Activated T-helper 1 cell treated with anti-CD3 and anti-CD28 coated beads, Interleukin-2, amount 50 U/mL, for 16 hours (primary cell): ENCODE measurements at places on chromosomes 1 and 21.

DNA sequence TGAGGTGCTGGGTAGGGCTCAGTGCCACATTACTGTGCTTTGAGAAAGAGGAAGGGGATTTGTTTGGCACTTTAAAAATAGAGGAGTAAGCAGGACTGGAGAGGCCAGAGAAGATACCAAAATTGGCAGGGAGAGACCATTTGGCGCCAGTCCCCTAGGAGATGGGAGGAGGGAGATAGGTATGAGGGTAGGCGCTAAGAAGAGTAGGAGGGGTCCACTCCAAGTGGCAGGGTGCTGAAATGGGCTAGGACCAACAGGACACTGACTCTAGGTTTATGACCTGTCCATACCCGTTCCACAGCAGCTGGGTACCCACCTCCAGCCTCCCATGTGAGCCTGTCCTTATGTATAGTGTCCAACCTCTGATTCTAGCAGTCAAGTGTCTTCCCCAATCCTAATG lies 1.0 kb upstream of the CRTC2 start:
- no peak for DNase-seq

- DNase-seq: no peak
Observed at GRCh38 chr1:40898431-40898901, 36.3 kb upstream of the CITED4 start.

DNA sequence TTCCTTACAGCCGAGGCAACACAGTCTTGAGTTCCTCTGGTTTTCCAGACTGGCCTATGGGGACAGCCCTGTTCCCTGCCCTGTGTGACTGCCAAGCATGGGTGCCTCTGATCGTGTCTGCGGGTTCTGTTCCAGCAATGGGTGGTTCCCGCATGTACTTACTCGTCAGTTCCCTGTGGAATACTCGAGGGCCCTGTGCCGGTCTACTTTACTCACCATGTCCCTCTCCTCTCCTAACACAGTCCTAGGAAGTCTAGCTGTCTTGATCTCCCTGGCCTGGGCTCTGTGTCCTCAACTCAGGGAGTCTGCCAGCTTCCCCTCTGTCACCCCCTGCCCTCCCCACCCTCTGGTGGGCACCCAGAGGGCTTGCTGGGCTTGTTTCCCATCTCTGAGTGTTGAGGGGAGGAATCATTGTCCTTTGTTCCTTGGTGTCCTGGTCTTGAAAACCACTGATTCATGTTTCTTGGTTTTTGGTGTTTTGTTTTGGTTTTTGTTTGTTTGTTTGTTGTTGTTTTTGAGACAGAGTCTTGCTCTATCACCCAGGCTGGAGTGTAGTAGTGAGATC lies 36.0 kb downstream of the TRAPPC10 start:
- DNase-seq: no peak

- no peak for DNase-seq
Observed at GRCh38 chr1:175674186-175674585, 69.2 kb downstream of the TNR start.

- DNase-seq: no peak
Observed at GRCh38 chr1:93613898-93614297, 67.7 kb downstream of the BCAR3 start.

DNA sequence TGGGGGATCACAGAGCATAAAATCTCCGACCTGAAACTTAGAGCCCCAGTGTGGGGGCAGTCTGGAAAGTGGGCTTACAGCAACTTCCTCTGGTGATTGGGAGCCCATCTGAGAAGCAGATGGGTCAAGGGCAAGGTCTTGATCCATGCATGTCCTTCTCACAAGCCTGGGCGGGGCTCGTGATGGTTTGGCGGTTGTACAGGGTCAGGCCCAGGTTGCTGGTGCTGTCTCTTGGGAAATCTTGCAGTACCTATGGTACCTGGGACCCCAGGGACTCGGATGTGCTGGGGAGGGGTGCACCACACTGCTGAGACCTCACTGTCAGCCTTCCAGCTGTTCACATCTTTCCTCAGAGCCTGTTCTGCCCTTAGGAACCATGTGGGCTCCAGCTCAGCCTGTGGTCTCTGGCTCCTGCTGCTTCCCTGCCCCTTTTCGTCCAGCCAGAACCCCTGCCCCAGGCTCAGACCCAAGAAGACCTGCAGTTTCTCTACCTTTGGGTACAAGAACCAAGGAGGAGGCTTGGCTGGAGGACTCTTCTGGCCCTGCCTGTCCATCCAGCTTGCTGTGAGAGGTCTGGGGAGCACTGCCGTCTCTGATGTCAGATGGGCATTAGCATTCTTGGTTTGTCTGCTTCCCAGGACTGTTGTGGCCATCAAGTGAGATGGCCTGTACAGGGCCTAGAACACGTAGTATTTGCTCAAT lies 24.5 kb downstream of the WNT4 start:
- no peak for DNase-seq

DNA sequence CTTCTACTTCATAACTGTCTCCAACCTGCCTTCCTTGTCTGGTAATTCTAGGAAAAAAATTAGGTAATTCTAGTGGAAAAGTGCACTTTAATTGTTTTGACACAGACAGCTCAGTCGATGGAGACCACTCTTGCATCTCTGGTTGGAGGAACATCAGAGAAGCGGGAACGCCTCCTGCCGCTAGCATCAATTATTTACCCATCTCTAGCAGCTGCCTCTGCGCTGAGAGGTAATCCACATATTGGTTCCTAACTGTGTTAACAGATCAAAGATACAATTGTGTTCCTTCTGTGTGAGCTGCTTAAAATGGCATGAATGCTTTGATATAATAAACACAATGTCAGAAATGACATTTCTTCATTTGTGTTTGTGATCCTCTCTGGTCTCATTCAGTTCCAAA lies 33.3 kb downstream of the C2CD2 start:
- no peak for DNase-seq

DNA sequence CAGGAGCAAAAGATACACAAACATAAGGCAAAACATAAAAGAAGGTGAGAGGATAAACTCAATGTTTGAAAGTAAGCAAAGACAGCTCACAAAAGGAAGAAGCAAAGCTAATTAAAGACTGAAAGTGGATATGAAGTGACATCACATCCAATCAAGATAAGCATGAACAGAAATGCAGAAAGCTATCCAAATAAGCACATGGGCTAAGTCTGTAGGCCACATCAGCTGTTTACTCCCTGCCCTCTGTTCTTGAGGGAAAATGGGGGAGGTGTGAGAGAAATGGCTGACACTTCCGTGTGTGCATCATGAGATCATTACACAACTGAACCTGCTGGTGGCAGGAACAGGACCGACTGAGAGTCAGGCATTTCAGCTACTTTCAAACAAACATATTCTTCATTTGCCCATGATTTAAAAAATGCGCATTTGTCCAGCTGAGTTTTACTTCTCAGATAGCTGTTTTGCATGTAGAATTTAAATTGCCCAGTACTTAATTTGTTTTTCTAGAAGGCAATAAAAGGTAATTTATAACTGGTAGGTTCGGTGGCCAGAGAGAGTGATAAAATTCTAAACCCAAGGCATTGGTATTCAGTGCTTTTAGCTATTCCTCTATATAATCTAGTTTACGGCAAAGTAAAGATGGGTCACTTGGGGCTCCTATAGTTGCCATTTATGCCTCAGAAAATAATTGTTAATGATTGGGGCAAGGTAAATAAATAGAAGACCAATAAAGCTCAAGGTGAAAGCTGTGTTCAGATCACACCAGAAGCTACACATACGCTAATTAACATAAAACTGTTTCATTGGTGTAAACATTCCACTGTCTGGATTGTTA lies 27.2 kb upstream of the MAN1A2 start:
- DNase-seq: no peak

- DNase-seq: no peak
Observed at GRCh38 chr1:153651771-153652170, 6.7 kb upstream of the SNAPIN start.

- no peak for DNase-seq
Observed at GRCh38 chr1:54750596-54750995, 13.7 kb downstream of the PARS2 start.
